ENCODE measurements at places on chromosomes 2 and 18. TPM values are rescaled to one million over a fixed set of nuclear protein-coding genes. Genes with fewer than 3 reads are reported as not detected.

The RBKS gene
- total RNA-seq = 7.9 TPM

The EVX2 gene
- not detected for total RNA-seq

The IL36G gene
- not detected for total RNA-seq

The AQP12A gene
- total RNA-seq = not detected

The SCN7A gene
- not detected for total RNA-seq

The PROKR1 gene
- total RNA-seq = 0.08 TPM

The ITGB6 gene
- total RNA-seq = not detected

The CHAC2 gene
- 24.9 TPM for total RNA-seq

The TOGARAM2 gene
- total RNA-seq = 5.7 TPM

The CLEC4F gene
- not detected for total RNA-seq

Measured in activated CD8-positive, alpha-beta memory T cell treated with anti-CD3 and anti-CD28 coated beads for 36 hours (primary cell).